ENCODE measurements at places on chromosomes 4 and X.

DNA sequence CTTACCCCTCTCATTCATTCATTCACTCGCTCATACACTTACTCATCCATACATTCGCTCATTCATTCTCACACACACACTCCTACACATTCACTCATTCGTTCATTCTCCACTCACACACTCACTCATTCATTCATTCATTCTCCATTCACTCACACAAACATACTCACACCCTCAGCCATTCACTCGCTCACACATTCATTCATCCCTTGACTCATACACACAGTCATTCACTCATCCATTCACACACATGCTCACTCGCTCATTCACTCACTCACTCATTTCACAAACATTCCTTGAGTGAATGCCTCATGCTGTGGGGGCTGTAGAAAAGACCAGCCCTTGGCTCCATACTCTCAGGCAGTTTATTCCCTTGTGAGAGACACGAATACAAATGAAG is 151.1 kb upstream of the MAMLD1 start:
- DNase-seq: no peak

DNA sequence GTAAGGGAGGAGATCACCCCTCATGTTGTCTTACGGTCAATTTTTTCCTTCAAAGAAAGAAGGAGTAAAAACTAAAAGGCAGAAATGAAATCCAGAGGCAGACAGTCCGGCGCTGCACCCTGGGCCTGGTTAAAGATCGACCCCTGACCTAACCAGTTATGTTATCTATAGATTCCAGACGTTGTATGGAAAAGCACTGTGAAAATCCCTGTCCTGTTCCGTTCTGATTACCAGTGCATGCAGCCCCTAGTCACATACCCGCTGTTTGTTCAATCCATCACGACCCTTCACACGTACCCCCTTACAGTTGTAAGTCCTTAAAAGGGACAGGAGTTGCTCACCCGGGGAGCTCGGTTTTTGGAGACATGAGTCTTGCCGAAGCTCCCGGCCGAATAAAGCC is 105.6 kb upstream of the JADE1 start:
- DNase-seq: no peak

DNA sequence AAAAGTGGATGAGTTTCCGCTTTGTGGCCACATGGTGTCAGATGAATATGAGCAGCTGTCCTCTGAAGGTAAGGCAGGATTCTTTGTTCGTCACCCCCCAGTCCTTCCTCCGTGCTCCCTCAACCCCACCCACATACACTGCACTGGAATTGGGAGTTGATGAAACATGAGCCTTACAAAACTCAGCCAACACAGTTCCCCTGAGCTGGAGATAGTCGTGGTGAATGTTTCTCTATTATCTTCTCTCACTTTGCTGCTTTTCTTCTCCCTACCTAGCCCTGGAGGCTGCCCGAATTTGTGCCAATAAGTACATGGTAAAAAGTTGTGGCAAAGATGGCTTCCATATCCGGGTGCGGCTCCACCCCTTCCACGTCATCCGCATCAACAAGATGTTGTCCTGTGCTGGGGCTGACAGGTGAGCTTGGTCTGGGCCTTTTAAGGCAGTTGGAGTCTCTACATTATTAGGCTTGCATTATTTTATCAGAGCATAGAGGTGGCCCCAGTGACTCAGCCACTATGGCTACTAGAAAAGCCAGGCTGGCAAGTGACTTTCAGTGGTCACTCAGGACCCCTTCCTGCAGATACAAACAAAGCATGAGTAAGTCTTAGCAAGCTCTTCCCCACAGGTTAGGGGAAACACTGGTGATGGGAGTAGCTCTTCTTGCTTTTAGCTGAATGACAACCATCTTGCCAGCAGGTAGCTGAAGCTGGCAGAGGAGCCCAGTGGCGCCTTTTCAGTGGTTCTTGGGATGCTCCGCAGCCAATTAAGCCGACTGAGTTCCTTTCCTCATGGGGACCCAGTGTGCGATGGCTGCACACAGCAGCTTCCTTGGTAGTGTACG is 1.6 kb downstream of the RPL10 start:
- no peak for DNase-seq

DNA sequence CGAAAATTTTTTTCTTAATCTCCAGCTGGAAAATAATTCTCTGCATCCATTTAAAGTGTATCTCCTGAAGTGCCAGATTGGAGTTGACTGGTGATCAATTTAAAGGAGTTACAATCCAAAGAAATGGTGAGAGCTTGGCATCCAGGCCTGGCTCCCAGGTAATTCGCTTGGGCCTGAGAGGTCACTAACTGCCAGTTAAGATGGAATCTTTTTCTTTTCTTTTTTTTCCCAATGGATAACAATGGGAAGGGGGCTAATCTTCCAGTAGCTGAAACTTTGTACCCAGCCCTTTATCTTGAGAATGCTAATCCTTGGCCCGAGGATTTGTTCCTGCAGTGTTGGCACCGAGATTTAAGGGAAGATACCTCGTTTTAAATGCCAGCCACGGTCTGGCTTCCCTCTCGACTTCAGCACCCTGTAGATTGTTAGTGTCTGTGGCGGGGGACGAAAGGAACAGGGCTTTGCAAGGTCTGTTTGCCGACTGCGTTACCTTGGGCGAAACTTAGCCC is 13.3 kb upstream of the PITX2 start:
- DNase-seq: no peak

GRCh38 chrX:104134583-104135261 is 22.1 kb downstream of the SLC25A53 start:
- no peak for DNase-seq

DNA sequence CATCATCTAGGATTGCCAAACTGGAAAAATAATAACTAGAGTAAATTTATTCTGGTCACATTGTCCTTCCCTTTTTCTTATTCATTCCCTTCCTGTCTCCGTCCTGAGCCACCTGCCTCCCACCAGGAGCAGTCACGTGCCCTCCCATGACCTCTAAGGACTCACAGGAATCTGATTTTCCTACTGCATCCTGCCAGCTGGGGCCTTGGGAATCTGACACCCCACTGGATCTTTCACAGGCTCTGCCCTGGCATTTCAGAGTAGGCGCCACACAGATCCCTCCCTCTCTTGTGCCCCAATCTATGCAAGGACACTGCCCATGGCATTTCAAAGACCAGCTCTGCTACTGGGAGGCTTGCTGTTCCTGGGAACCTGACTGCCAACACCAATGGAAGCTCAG is 520.5 kb downstream of the PPARGC1A start:
- DNase-seq: no peak

- no peak for DNase-seq
Observed at GRCh38 chr4:82893942-82894341, 3.0 kb upstream of the SEC31A start.

DNA sequence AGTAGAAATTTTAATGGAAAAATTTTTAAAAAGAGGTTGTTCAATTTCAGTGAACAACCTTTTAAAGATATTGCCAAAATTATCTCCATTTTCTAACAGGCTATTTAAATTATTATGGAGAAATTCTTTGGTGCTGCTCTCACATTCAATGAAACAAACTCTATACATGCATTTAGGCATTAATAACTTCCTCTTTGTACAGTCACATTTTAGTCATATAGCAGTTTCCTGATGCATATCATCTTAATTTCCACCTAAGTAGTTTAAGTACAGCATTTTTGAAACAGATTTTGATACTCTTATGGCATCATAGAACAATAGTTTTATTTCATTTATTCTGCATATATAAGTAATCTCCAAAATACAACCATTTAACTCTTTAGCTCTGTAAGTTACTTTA is 500.1 kb downstream of the STPG2 start:
- no peak for DNase-seq

DNA sequence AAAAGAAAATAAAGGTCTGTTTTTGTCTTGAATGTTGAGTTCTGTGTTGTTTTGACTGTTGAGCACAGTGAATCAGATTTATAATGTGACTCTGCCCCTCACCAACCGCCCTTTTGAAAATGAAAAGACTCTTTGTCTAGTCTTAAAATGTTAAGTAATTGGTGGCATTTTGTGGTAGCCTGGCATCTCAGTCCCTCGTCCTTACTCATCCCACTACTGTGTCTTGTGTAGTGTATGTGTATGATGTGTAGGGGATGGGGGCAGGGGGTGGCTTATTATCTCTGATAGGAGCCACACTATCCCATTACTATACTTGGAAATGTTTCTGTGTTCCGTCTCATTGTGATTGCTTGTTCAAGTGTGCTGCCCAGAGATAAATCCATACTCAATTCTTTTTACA is 12.2 kb downstream of the KLHL34 start:
- no peak for DNase-seq

- DNase-seq: no peak
Observed at GRCh38 chrX:70066646-70067045, 4.4 kb downstream of the OTUD6A start.

GRCh38 chr4:38084877-38085711 is 124.9 kb downstream of the PTTG2 start:
- no peak for DNase-seq

DNA sequence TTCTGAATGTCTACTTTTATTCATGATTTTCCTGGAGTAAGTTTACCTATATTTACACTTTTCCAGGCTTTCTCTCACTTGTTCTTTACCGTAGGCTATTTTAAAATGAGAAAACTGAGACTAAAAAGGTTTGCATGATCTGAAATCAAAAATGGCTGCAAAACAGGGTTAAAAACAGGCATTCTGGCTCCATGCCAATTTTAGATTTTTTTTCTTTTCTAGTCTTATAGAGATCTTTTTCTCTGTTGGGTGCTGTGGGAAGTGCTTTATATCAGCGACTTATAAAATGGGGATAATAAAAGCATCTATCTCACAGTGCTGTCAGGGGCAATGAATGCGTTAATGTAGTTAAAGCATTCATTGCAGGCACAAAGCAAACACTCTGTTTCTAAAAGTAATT is 294.8 kb downstream of the PACRGL start:
- no peak for DNase-seq

GRCh38 chr4:1241466-1241935 is 7.4 kb downstream of the CTBP1 start:
- no peak for DNase-seq

- DNase-seq: no peak
Observed at GRCh38 chr4:65865489-65865888, 195.2 kb upstream of the EPHA5 start.

DNA sequence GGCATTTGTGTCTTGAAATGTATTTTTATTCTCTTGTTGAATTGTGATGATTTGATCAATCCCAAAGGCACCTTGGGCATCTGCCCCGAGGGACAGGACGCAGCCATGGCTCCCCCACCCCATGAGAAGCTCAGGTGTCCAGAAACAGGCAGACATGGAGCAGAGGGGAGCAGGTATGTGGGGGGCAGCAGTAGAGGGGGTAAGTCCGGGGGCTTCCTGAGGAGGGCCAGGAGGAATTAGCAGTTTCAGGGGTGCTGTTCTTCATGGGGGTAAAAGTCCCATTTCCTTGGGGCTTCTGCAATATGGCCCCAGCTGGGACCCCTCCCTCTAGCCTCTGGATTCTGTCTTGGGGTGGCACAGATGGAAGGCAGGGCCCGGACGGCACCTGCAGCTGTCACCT is 67.0 kb upstream of the HMX1 start:
- DNase-seq: no peak

DNA sequence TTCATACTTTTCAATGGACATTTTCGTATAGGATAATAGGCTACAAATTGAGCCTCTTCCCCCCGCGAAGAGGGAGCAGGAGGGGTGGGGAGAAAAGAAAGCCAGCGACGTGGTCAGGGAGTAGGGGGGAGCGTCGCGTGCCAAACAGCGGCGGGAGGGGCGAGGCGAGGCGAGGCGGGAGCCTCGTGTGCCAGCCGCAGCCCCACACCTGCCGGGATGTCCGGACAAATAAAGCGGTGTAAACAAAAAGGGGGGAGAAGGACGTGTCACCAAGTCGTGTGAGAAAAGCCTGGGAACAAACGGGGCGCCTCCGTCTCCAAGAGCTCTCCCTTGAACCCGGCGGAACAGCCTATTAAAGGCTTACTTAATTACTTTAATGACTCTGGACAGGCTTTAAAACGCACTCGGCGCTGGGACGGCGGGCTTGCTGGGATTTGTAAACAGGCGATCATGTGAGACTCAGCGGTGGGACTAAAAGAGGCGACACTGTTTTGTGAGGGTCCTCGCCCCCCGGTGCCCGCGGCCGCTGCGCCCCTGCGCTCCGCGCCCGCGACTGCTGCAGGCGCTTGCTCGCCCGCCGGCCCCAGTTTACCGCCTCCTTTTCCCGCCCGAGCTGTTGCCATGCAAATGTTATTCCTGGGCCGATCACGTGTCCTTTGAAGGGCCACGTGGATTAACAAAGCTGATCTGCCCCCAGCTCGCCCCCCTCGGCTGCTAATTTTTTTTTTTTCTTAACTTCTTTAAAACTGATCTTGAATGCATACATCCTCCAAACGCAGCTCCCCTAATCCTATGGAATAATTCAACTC is at the start of gene HELT:
HELT (plus strand) TSS at position 527 of the 809 bp plus-strand sequence. CDS start 439 bp downstream, outside the sequence.
- no peak for DNase-seq

DNA sequence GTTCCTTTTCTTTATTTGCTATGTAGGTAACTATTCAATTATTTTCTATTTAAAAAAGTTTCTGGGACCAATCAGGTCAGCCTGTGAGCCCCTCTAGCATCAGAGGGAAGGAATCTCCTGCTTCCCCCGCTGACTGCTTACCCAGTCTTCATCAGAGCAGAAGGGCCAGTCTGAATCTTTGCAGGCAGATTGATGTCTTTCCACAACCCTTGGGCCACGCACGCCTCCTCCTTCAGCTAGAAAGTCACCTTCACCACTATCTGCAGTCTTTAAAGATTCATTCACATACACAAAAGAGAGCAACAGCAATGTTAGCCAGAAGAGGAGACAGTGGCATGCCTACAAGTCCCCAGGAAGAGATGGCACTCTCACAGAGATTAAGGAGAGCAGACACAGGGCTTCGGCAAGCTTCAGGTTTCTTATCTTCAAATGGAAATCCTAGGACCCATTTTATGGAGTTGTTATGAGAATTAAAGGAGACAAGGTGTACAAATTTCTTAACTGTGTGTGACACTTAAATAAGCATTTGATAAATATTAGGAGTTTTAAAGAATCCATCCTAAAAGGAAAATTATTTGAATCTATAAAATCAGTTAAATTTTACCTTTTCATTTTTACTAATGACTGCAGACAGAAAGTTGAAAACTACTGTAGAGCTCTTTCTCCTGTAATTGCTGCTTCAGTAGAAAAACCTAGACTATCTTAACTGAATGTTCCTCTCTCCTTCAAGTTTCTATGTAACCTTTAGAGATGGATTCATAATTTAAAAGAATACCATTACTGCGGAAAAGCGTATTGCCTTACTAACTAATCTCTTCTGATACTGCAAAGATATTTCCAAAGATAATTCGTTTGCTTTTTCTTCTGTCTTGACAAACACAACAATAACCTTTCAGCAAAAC is 995 bp downstream of the FGA start:
- DNase-seq: no peak

- no peak for DNase-seq
Observed at GRCh38 chr4:77880784-77881183, 18.2 kb downstream of the MRPL1 start.

GRCh38 chrX:147901461-147902126 is 10.1 kb upstream of the FMR1 start:
- DNase-seq: no peak

DNA sequence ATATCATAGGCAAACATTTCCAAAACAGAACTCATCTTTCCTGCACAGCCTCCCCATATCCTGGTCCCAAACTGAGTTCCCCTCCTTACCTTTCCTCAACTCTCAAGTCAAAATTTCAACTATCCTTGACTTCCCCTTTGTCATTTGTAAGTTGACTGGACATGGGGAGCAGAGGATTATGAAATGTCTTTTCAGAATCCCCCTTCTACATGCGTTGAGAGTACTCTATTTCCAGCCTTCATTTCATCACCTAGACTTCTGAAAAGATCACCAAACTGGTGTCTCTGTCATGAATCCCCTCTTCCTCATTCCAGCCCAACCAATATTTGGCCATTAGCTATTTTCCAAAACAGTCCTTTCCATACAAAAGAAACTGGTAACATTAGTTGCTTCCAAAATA is 95.2 kb downstream of the SYNPO2 start:
- no peak for DNase-seq

- DNase-seq: no peak
Observed at GRCh38 chrX:15114743-15115566, 154.9 kb downstream of the ASB9 start.
